ENCODE measurements at places on chromosomes 13 and 19.

- DNase-seq = no peak
Observed at GRCh38 chr19:40280608-40281221, 4.4 kb downstream of the AKT2 start.

DNA sequence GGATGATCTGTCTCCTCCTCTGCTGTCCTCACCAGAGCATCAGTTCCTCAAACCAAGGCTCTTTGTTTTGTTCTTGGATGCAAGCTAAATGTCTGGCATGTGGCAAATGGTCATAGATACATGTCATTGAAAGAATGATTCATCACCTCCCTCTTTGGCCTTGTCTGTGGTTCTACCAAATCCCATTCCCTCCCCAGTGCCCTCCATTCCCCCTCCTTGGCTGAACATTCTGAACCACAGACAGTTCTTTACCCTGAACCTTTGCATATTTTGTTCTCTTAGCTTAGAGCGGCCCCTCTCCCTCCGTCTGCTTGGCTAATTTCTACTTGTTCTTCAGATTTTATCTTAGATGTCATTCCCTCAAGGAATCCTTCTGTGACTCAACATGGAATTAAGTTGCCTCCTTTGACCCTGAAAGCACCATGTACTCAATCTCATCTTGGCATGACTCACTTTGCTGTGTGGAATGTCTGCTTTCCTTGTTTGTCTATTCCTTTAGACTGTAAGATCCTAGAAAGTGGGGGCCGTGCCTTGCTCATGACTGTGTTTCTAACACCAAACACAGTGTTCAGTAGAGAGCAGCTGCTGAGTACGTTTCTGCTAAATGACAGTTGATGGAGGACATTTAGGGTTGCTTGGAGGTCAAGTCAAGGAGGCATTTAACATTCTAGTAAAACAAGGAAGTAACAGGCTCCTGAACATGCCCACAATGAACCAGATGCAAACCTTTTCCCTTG, 8.1 kb downstream of the ALOX5AP start:
- DNase-seq = peak; percentile 24

- no peak for DNase-seq
Observed at GRCh38 chr19:3248728-3249326, 24.4 kb downstream of the CELF5 start.

DNA sequence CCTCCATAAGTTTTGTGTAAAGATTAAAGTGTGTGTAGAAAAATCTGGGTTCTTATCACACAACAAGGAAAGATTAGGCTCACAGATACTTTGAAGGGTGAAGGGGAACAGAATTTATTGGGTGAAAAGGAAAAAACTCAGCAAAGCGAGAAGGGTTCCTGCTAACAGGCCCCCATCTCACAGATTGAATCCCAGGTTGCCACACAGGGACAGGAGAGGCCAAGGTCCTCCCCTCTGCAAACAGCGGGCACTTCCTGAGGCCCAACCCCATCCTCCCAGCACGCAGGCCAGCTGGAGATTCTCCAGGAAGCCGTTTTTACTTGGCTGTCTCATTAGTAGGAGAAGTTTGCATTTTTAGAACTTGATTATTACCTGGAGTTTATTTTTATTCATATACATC, 15.2 kb upstream of the ERCC5 start:
- DNase-seq = no peak

GRCh38 chr13:53250272-53250875, 221.8 kb downstream of the OLFM4 start:
- peak; percentile 67 for DNase-seq

GRCh38 chr19:45444318-45445041, 20.8 kb upstream of the ERCC1 start:
- DNase-seq = peak; percentile 72

DNA sequence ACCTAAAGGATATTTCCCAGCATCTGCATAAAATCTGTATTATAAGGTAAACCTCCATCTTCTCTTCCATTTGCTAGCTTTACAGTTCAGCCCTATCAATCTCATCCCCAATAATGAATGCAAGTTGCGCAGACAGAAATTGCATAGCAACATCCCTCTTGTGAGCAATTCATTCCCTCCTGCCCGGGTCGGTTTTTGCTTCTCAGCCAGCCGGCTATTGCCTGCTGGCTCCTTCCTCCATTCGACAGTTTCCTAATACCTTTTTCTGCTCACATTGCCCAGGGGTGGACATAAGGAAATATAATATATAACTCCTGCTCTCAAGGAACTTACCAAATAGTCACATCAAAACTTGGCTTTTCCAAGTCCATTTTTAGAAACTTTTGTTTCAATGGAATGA, 125.2 kb downstream of the FGF9 start:
- DNase-seq = no peak
